ENCODE measurements at places on chromosomes 6 and 20.

- DNase-seq: no peak
Observed at GRCh38 chr6:12150812-12151432, 138.8 kb downstream of the HIVEP1 start.

- DNase-seq: no peak
Observed at GRCh38 chr6:170128346-170128745, 162.5 kb downstream of the DLL1 start.

DNA sequence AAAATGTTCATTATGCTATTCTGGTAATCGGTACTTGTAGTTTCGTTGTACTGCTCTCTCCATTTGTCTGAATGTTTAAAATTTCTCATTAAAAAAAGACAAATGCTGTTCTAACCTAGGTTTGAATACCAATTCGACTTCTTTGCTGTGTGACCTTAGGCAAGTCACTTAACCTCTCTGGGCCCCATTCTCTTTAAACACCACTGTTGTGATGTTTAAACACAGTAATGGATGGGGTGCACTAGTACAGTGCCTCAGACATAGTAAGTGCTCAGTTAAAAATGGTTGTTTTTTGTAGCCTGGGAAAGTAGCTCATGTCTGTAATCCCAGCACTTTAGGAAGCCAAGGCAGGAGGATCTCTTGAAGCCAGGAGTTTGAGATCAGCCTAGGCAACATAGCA lies 138.5 kb downstream of the MRPL14 start:
- no peak for DNase-seq

GRCh38 chr6:37874726-37875125 lies 55.2 kb downstream of the ZFAND3 start:
- no peak for DNase-seq

DNA sequence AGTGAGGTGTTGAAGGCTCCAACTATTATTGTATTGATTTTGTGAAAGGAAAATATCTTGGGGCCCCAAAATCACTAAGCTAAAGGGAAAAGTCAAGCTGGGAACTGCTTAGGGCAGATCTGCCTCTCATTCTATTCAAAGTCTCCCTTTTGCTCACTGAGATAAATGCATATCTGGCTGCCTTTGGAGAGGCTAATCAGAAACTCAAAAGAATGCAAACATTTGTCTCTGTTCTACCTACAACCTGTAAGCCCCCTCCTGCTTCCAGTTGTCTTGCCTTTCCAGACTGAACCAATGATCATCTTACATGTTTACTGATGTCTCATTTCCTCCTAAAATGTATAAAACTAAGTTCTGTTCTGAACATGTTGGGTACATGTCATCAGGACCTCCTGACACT lies 125.9 kb downstream of the HTR1B start:
- no peak for DNase-seq

DNA sequence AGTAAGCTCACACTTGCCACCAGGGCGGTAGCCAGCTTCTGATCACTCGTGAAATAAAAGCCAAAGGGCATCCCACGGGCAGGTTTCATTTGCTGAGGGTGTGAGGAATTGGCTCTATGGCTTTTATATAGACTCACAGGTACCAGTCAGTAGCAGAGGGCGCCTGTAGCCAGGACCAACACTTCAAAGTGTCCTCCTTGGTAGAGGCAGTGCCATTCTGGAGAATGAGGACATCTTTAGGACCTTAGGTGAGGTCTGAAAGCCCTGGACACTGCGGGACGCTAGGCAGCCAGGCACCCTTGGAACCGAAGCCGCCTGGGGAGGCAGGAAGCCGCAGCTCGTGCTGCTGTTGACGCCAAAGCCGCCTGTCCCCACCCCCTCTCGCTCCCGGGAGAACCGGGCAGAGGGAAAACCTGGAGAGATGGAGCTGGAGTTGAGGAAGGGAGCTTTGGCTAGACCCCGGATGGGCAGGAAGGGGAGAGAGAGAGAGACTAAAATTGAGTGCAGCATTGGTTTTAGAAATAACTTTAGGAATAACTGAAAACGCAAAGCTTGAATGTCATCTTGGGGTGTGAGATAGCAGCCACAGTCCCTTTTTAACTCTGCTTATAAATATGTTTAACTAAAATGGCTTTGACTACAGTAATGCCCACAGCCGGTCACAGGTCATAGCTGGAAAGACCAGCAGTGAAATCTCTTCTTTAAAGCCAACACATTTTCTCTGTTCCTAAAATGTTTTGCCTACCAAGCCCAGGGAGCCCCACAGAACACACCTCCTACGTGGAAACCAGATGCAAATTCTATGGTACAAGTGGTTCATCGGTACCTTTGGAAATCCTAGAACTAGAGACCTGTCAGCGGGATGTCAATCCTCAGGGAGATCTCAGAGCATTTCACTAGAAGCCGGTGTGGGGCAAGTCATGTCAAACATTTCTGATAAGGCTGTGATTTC lies 128.5 kb upstream of the CDYL start:
- peak; percentile 13 for DNase-seq

GRCh38 chr6:27541212-27541932 lies 68.5 kb upstream of the ZNF184 start:
- DNase-seq: no peak

GRCh38 chr6:63058601-63059000 lies 152.7 kb upstream of the FKBP1C start:
- no peak for DNase-seq

DNA sequence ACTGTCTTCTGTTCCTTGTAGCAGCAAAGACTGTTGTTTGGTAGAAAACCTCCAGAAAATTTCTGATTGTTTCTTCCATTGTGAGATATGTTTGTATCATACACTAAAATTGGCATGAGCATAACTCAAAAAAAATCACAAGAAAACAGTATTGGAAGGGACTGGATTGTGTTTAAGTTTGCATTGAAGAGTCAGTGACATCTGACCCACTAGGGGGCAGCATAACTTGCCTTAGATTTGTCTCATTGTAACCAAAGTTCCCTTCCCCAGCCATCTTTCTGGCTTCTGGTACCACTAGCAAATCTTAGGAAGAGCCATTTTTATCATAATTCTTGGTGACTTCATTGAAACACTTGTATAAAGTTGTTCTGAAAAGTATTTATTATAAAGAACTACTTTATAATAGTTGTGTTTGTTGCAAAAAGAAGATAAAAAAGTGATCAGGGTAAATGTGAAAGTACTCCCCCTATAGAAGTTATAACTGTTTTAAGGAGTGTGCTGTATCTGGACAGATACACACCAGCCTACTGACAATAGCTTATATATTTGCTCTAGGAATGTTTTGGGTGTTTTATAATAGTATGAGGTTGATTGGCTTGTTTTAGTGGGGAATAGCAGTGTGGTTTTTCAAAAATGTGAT lies 7.7 kb downstream of the CSTF1 start:
- peak; percentile 55 for DNase-seq

DNA sequence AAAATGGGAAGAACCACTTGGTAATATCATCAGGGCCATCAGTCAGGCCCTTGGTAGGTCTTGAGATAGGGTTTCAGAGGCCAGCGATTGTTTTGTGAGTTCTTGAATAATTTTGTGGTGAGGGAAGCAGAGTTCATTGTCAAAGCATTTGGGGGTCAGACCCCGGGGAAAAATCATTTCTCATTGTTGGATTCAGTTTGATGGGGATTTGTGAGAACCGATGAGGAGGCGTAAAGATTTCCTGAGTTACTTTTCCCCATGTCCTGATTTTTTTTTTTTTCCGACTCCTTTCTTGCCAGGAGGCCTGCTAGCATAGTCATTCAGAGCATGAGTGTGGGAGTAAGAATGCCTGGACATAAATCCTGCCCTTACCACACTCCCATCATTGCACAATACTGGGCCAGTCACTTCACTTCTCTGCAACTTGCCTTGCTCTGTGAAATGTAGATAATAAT lies 60.3 kb downstream of the TSHZ2 start:
- no peak for DNase-seq

GRCh38 chr6:48027704-48028435 lies 83.1 kb downstream of the PTCHD4 start:
- no peak for DNase-seq

- DNase-seq: no peak
Observed at GRCh38 chr20:25496968-25497401, 88.3 kb downstream of the NINL start.

- no peak for DNase-seq
Observed at GRCh38 chr20:57910716-57911115, 200.9 kb upstream of the PMEPA1 start.

GRCh38 chr6:33279257-33279695 lies 2.4 kb downstream of the B3GALT4 start:
- no peak for DNase-seq

GRCh38 chr20:1283522-1284510 lies 17.7 kb downstream of the SNPH start:
- no peak for DNase-seq

- peak; percentile 78 for DNase-seq
Observed at GRCh38 chr6:27668442-27669294, 195.8 kb upstream of the ZNF184 start.

DNA sequence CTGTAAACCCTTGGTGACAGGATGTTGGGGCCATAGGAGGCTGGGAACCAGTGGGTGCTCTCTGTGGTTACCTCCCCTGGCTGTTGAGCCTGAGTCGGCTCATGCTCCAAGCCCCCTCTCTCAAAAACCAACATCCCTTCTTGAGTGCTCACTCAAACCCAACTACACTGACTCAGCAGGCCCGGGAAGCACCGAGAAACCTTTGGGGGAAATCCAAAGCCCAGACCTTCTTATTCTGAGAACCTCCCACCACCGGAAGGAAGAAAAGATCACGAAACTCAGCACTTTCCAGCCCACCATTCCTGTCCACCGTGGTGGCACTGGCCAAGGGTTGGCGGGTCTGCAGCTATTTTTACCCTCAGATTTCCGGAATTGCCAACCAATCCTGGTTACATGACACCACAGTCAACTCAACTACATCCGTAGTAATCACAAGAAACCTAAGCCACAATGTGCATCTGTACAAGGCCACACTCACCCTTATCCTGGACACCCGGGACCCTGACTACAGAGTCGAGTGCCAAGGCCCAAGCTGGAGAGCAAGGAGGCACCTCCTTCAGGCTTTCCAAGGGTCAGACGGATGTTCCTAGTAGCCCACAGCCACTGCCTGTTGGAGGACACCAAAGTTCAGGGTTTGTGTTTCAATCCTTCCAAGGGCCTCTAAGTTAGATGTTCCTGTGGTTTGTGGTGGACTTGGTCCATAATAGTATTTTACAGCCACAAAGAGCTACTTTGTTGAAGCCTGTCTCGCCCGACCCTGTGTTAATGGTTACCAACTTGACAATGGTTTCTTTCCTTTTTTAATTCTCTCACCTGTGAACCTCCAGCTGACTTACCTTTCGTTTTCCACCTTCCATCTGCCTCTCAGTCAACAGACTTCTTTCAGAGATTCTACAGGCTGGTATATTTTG lies 317.0 kb downstream of the CDC5L start:
- no peak for DNase-seq

GRCh38 chr6:121816906-121817540 lies 381.6 kb downstream of the GJA1 start:
- DNase-seq: no peak

DNA sequence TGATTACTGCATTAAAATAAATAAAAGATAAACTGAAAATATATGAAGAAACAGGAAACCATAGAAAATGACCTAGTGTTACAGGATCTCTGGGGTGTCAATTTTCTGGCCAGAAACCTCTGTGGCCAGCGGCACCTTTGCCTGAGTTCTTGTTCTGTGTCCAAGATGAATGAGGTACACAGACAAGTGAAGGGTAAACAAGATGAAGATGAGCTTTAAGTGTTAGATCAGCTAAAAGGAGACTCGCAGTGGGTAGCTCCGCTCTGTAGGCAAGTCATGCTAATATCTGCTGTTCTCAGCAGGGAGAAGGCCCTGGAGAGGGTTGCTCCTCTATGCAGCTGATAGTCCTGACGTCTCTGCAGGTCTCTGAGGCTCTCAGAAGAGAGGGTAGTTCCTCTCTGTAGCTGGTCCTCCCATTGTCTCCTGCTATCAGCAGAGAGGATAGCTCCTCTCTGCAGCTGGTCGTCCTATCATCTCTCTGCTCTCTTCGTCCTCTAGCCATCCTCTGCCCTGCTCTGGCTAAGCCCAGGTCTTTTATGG lies 35.9 kb upstream of the TBC1D22B start:
- DNase-seq: no peak

- DNase-seq: no peak
Observed at GRCh38 chr6:7157752-7158616, 50.2 kb downstream of the RREB1 start.

DNA sequence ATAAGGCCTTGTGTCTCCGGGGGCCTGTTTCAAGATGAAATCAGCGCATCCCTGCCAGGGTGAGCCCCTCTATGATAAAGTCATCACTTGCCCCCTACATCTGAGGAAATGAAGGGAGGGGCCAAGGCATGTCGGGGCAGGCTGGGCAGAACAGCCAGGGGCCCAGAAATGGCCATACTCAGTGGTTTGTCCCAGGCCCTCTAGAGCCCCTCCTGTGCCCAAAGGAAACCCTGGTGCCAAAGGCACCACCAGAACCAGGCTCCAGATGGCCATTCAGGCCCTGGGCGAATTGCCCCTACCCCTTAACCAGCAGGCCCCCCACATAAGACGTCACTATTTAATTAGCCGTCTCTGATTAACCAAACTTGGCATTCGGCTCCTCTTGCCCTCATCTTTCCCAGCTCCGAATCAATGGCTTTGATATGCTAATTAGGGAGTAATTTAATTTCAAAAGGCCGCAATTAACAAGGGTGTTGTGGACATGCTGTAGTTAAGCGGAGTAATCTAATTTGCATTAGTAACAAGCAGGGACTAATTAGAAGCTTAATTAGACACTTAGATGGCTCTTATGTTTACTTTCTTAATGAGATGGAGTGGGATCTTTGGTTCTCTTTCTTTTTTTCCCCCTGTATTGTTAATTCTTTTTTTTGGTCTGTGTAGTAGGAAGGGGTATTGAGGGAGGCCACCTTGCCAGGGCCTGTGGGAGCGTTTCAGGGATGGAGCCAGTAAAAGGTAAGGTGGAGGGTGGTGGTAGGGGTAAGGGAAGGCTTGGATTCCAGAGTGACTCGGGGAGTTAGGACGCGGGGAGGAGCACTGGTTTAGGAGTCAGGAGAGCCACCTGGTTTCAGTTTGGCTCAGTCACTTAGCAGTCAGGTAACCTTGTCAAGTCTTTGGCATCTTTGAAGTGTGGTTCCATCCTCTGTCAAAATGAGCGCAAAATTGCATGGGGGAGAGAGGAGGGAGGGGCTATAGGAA lies 9.4 kb downstream of the FOXP4 start:
- no peak for DNase-seq

GRCh38 chr6:129653746-129654145 lies 56.2 kb downstream of the ARHGAP18 start:
- no peak for DNase-seq
